ENCODE measurements at places on chromosomes 7 and 10.

GRCh38 chr10:72502581-72502980, 123.3 kb downstream of the MICU1 start:
- no peak for DNase-seq

GRCh38 chr10:404346-404745, 269.1 kb downstream of the ZMYND11 start:
- no peak for DNase-seq

DNA sequence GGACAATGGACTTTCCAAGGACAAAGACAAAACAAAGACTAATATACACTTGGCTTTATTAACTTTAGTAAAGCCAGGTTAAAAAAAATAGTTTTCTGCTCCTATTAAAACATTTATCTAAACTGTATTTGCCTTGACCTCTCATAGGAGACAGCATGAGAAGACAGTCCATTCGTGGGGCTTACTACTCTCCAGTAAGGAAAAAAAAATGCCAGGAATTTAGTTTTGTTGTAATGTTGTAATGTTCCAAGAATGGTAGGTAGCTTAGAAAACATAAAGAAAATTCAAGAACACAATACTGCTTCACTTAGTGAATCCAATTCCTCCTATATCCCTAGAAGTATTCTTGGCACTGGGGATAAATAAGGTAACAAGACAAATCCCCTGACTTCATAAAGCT, 81.7 kb downstream of the KMT2C start:
- no peak for DNase-seq

GRCh38 chr10:68153473-68154210, 44.4 kb downstream of the MYPN start:
- no peak for DNase-seq

DNA sequence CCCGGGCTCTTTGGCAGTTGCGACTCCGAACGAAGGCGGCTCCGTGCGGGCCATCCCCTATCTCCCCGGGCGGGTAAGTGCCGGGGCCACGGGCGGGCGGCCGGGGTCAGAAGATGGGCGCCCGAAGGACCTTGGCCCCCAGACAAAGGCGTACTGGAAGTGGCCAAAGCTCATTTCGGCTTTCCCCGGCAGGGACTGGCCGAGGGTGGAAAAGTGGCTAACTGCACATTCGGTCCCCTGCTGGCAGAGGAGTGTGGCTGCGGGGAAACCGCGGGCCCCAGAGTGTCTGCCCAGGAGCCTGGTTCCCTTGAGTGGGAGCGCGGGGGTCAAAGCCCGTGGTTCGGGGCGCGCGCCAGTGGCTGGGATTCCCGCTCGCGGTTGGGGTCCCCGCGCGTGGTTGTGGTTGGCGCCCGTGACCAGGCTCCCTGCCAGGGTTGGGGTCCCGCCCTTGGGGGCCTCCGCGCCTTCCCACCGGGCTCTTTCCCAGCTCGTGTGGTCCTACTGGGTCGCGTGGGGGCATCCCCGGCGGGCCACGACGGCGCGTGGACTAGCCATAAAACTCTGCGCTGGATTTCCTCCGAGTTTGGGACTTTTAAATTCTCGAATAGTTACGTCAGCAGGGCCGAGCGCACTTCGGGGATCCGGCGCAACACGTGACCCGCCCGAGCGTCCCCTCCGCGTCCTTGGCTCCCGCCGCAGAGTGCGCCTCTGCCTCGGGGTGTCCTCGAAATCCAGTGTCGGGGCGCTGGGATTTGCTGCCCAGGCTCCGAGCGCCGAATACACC, 124.4 kb downstream of the TACC2 start:
- no peak for DNase-seq

DNA sequence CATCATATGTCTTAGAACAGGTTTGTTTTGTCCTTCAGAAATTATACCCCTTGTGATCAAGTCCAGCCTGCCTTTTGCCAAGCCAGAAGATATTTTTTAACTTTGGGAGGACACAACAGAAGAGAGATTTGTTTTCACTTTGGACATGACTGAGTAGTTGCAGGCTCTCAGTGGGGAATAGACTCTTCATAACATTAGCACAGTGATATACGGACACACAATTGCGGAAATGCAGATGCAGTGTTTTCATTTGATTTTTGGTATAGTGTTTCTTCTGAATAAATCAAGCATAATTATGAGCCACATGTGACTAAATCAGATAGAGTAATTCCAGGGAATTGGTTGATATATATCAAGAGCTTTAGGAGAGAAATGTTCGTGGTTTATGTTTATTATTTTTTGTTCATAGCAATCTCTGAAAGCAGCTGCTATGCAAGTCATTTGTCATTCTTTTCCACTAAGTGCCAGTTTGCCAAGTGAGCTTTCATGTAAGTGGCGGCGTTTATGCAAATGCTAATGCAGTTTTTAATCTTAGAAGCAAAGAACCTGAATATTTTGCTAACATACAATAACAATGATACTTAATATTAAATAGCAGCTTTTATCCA, 69.6 kb upstream of the HDAC9 start:
- DNase-seq = no peak

- DNase-seq = no peak
Observed at GRCh38 chr10:26806557-26806956, 54.2 kb downstream of the ABI1 start.

Measured in activated naive CD8-positive, alpha-beta T cell treated with anti-CD3 and anti-CD28 coated beads, Interleukin-2, amount 50 U/mL, for 24 hours (primary cell).